A549 treated with Hydrocortisone at 1 μM for 4 hours (cell line): ENCODE measurements at places on chromosomes 7 and 10. TPM values are rescaled to one million over a fixed set of nuclear protein-coding genes. Genes with fewer than 3 reads are reported as not detected.

Gene TET1
- total RNA-seq = 0.43 to 0.90 TPM (median 0.55 TPM) in 5 replicates

Gene IQCE
- total RNA-seq = 10.8 to 12.2 TPM (median 11.1 TPM) in 5 replicates

Gene WDR86
- total RNA-seq = 0.11 to 0.23 TPM (median 0.16 TPM) in 5 replicates

Gene GARIN1A
- 0.38 to 0.72 TPM (median 0.60 TPM) in 5 replicates for total RNA-seq

Gene AKR1C8
- total RNA-seq = not detected in 5 replicates

Gene FASTK
- total RNA-seq = 58.8 to 75.1 TPM (median 73.7 TPM) in 5 replicates

Gene HYAL4
- total RNA-seq = not detected in 5 replicates

Gene VIPR2
- 0.02 to 0.06 TPM (median 0.04 TPM) in 4 of 5 replicates, not detected in the other for total RNA-seq

Gene PRSS2
- not detected in 5 replicates for total RNA-seq

Gene C10orf105
- not detected in 5 replicates for total RNA-seq

Gene TRIM8
- total RNA-seq = 45.3 to 51.3 TPM (median 46.2 TPM) in 5 replicates

Gene IDI2
- total RNA-seq = 0.06 TPM in 1 of 5 replicates, not detected in the others
